ENCODE measurements at places on chromosomes 3 and 15.

- DNase-seq: no peak
Observed at GRCh38 chr3:156687023-156687422, 12.6 kb downstream of the TIPARP start.

DNA sequence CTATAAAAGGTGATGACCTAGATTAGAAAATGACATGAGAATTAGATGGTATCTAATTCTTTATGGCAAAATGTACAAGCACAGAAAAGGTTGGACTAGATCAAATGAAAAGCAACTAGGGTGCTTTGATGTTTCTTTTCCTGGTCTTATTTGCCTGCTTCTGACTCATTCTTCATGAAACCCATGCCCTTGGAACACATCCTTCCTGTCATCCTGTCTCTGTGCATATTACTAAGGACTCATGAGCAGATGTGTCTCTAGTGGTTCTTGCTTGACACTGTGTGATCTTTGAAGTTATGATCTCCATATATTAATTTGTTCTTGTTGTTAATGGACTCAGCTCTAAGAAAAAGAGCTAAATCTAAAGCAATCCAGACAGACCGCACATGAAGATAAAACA is 314.0 kb downstream of the ERC2 start:
- DNase-seq: no peak

DNA sequence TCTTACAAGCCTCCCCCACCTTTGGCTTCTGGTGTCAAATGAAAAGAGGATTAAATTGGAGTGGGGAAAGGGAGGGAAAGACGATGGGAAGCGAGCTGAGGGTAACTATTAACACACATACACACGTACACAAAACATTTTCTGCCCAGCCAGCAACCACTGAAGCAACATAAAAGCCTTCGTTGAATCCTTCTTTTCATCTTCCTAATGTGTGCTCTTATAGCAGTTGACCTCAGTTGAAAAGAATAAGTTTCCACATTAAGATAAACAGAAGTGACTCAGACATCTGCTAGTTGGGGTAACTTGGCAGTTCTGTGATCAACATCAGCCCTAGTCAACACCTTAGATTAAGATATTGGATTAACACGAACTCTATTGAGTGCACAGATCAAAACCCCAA is 558.5 kb downstream of the MECOM start:
- no peak for DNase-seq

- DNase-seq: no peak
Observed at GRCh38 chr3:66153481-66154443, 67.0 kb upstream of the SLC25A26 start.

DNA sequence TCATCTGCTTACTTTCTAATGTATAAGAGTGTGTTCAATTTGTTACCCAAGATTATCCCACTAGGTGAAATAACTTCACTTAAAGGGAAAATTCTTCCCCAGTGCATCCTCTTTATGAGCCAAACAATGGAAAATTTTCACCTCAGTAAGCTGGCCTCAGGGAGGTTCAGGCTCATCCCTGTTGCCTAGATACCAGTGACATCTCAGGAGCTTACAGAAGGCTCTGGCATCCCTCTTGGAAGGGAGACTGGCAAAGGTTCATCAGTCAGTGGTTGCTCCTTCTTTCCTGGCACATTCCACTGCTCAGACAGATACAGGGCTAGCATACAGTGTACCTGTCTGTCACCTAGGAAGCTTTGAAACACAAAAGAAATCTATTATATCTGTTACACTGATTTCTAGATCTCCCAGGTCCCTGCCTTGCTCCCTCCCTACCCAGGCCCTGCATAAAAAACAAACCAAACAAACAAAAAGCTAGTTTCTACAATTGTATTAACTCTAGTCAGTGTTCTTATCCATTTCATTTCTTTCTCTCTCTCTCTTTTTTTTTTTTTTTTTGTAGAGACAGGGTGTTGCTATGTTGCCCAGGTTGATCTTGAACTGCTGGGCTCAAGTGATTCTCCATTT is 1.7 kb downstream of the IP6K2 start:
- DNase-seq: no peak

DNA sequence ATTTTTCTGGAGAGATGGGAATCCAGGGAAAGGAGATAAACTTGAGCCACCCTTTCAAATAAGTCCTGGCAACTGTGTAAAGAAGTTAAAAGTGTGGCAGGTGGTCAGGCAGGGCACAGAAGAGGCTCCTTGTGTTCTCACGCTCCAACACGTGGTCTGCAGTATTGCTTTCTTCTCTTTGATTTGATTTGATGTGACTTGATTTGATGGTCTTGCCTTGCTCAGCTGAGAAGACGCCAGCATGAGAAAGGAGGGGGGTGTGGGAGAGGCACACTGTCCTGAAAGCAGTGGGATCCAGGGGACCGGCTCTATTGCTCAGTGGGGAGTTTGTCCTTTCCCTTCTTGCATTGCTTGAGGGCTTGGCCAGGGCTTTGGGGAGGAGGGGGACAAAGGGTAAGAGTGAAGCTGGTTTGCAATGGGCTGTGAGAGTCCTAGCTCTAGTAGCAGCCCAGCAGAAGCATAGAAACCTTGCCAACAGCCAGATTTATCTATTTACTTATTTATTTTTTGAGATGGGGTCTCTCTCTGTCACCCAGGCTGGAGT is 25.7 kb upstream of the NEO1 start:
- no peak for DNase-seq

- DNase-seq: no peak
Observed at GRCh38 chr3:123446610-123447109, 2.2 kb downstream of the ADCY5 start.

DNA sequence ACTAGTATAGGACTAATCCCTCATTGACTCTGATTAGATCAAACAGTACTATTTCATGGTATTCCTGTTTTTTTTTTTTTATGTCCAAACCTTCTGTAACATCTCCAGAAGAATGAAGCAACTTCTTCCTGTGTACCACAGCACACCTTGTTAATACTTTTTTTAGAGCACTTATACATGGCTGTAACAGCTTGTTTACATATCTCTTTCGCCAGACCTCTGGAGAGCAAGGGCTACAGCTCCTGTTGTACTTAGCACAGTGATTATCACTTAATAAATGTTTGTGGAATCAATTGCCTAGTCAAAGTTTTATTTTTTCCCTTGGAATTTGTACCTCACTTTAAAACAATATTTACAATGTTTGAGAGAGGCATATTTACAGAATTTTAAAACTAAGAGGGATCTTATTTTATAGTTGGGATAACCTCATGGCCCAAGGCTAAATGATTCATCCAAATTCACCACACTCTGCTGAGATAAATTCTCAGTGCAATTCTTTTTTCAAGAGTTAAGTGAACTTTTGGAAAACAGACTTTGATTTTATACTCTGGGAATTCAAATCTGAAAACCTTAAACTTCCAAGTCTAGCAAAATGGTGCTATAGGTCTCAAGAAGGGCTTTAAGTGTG is 9.2 kb upstream of the GATM start:
- no peak for DNase-seq

GRCh38 chr15:56042498-56042897 is 49.1 kb upstream of the NEDD4 start:
- no peak for DNase-seq
